Heart right ventricle (tissue), 16 donors: ENCODE measurements at places on chromosomes 6 and 20. TPM values are rescaled to one million over a fixed set of nuclear protein-coding genes. Genes with fewer than 3 reads are reported as not detected.

WASF1 gene
- total RNA-seq, result 1.2 TPM

CGAS gene
- total RNA-seq, result 4.1 TPM

SYNDIG1 gene
- 25.1 TPM for total RNA-seq

- DNase-seq, result no peak
Measured at GRCh38 chr6:33854572-33855030, 50.8 kb upstream of the MLN start.

- no peak for DNase-seq
Measured at GRCh38 chr6:3031857-3032640, 32.4 kb downstream of the NQO2 start.

DNA sequence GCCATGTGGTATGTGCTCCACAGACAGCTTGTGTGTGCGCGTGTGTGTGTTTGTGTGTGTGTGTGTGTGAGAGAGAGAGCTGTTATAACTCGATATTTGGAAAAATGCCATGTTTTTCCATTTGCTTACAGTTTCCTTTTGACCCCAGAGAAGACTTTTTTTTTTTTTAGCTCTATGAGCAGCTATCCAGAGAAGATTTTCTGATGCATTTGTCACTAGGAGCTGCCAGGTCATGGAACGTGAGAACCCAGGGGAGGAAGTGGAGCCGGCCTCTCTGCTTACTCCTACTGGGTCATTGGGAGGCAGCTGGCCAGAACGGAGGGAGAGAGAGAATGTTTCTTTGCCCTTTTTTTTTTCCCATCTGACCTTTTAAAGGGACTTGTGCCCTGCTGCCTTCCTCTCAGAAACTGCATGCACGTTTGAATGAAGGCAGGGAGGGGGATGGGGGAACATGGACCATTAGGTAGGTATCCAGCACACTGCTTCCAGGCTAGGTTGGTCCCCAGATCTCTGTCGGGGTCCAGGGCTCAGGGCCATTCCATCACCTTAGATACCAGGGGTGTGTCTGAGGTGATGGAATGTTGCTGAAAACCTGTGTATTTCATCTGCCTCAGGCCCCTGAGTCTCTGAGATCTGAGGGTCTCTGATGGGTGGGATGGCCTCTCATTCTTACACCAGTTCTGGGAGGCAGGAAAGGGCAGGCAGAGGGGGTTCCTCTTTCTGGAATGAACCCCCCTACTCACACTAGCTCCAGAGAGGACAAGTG lies 11.2 kb upstream of the MRPS18A start:
- peak; percentile 67 for DNase-seq

DNA sequence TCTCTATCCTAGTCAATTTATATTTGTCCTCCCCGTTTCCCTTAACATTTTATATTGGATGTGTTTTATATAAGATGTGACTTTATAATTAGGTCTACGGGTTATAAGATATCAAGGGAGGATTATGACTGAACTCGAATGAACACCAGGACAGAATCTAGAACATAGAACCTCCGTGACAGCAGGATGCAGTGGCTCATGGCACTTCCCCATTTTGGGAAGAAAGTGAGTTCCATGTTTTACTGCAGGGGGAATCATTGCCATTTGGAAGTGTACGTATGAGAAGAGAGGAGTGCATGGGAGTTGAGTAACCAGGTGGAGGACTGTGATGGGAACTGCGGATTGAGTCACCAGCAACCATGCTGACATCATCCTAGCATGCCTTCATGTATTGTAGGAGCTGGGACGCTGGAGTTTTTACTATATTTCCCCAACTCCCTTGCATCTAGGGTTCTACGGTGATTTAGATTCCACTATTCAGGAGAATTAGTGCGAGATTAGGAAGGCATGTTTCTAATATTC lies 56.1 kb upstream of the FOXC1 start:
- no peak for DNase-seq

GRCh38 chr6:111845441-111845871 lies 27.8 kb downstream of the FYN start:
- no peak for DNase-seq

DNA sequence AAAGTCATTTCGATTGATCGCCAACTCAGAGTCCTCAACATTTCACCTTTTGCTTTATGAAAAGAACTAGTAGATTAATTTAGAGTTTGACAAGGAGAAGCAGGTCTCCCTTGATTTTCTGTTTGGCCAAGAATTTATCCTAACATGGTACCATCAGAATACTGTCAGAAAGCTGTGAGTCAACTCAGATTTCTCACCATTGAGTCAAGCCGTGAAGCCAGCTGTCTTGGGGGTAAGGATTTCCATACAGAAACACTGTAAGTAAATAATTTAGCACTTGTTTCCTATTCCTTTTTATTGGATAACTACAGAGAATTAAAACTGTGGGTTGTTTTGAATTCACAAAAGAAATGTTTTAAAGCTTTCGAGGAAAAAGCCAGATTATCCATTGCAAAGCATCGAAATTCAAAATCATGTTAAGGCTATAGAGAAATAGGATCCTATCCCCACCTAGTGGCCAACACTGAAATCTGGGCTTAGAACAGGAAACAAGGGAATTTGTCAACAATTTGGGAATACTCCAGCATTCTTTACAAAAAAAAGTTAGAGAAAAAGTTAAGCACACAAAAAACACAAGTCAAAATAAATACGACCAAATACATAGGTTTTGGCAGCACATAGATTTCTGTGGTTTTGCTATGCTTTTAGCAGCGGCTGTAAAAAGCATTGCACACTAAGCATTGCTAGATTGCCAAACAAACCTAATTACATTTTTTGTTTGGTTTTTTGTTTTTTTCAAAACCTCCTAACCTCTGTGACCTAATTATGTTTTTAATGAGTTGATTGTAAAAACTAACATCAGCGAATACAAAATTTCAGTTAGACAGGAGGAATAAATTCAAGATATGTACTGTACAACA lies 44.2 kb downstream of the COL11A2 start:
- DNase-seq, result no peak

- DNase-seq, result no peak
Measured at GRCh38 chr6:109339906-109340678, 42.2 kb downstream of the CD164 start.
